ENCODE measurements at places on chromosomes 7 and 10.

DNA sequence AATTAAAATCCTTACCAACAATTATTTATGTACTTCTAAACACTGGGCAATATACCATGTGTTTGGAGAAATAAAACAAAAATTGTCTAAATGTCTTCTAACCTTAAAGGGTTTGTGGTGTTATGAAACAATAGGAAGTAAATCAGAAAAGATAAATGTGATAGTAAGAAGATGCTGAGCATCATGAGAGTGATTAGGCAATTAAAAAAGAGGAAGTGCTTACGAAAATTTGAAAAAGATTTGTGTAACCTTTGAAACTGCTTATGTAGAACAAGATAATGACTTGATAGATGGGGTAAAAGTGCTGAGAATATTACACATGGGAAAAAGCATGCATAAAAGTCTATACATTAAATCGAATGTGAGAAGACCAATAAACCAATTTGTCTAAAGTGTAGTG lies 573.4 kb upstream of the CNTNAP2 start:
- no peak for DNase-seq

DNA sequence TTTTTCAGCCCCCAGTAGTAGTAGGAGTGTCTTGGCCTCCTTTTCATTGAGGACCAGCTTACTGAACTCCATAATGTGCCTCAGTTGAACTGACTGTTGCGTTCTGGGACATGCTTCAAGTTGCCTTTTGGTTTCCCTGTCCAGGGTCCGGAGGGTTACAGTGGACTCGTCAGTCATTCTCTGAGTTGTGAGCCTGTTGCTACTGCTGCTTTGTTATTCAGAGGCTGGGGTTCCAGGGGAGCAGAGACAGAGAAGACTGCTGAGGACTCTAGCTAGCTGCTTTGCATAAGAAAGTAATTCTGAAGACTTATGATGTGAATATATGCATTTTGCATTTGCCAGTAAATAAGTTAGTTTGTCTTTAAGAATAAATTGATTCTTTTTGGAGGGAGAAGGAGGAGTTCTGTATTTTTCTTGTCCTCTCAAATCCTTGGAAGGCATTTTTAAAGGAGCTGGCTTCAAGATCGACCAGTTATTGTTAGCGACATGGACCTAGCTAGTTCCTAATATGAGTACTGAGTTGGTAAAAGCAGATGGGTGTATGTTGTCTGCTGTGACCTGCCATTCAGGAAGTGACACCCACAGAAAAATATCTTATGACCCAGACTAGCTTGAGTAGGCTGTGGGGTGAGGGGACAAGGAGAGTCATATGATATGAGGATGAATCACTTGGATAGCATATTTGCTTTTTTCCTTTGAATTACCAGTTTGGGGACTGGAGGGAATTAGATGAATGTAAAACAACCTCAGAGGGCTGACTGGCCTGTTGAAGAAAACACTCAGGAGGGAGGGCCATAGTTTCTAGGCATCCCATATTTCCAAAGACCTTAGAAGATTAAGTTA lies 8.3 kb downstream of the PI4K2A start:
- peak; percentile 59 for DNase-seq

GRCh38 chr7:31023877-31024276 lies 28.2 kb upstream of the ADCYAP1R1 start:
- no peak for DNase-seq

- no peak for DNase-seq
Measured at GRCh38 chr7:130959743-130960207, 225.8 kb upstream of the KLF14 start.

DNA sequence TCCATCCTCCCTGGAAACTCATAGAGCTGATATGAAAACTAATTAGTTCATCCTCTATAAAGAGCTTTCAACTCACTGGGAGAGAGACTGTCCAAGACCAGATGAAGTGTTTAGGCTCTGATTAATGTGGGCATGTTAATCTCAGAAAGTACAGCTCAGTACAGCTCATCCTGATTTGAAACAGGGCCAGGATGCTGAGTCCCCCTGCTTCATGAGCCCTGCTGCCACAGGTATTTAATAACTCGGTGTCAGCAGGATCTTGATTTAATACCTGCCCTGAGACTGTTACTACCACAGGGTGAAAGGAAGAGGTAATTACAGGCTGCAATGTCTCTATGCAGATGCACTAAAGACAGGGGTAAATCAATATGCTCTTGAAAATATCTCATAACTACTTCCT lies 10.8 kb downstream of the LMOD2 start:
- DNase-seq = no peak

- DNase-seq = no peak
Measured at GRCh38 chr7:89002981-89003956, 207.7 kb upstream of the TEX47 start.

All from AG04450 (cell line).